ENCODE measurements at places on chromosomes 3 and 15.
A peak's percentile ranks its signal among the peaks of the same experiment; 100 is the strongest.

DNA sequence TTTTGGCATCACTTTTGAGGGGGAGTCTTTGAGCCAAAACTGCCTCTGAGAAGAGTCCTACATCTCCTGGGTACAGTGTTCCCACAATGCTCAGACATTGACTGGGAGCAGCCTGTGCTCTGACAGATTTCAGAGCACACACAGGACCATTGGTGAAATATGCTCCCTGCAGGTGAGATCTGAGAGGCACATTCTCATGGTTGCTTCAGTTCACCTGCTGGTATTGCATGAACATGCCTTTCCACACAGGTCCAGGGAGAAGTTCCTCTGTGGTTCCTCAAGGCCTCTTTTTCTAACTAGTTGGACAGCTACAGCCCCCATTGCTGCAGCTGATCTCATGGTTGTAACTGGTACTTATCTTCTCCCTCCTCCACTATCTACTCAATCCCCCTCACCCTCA is 37.0 kb downstream of the FOXL2 start:
- no peak for DNase-seq

DNA sequence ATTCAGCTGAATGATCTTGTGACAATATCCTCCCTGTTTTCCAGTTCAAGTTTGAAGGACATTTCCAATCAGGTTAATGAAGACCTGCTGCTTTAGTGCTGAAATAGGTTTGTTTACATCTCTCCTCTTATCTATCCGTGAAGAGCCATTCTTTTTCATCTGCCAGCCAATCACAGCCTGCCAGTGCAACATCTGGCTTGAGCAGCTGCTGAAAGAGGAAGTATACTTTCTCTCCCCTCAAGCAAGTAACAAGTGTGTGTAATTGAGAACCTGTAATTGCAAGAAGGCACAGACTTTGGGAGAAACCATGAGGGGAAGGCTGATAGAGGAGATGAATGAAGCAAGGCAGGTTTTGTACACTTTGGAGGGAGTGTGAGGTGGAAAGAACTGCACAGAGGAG is 404.3 kb downstream of the AGBL1 start:
- no peak for DNase-seq

- no peak for DNase-seq
These were observed 29.1 kb downstream of the SLC6A1 start for GRCh38 chr3:11021611-11022011.

- DNase-seq = no peak
These were observed 575.8 kb downstream of the FHIT start for GRCh38 chr3:60675424-60675823.

DNA sequence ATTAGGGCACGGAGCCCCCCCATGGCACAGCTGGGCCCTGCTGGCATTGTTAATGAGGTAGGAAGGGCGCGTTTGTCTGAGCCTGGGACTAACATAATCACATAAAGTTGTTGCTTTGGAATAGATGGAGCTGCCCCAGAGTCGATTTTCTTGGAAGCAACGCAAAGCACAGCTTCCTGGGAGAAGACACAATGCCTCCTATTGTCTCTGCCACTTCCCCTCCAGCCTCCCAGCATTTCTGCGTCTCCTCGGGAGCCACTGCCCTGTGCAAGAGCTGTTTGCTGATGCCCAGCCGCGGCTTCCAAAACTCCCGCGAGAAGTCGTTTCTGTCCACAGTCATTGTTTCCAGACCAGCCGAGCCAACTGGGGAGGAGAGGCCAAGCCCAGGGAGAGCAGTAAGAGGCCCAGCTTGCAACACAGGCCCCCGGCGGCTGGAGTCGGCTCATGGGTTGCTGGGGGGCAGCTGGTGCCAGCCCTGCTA is 18.1 kb upstream of the ALDH1A3 start:
- DNase-seq = no peak

DNA sequence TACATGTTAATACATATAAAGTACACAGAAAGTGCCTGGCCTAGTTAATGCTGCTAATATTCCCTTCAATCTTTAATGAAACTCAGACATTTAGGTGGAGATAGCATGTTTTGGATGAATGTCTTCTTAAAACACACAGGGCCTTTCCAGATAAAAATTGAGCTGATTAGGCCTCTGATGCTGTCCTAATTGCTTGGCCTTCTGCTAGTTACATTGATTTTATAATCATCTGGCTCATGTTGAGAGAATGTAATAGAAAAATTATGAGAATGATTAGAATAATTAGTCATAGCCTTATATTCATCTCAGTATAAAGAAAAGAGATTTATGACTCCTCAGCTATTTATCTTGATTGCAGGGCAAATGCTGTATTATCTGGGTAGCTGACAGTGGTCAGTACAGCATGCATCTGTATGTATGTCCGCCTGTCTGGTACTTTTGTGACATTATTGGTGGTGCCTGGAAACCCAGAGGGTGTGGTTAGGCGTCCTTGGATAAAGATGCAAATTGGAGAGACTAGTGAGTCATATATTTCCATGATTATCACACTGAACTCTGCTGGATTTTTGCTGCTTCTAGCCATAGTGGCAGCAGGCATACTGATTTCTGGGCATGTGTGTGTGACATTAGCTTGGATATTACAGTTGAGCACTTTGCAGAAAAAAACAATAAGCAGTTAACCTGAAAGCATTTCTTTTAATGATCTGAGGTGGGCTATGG is 120.8 kb downstream of the FEZF2 start:
- no peak for DNase-seq

- no peak for DNase-seq
These were observed 286.3 kb upstream of the ROBO2 start for GRCh38 chr3:76753599-76753998.

DNA sequence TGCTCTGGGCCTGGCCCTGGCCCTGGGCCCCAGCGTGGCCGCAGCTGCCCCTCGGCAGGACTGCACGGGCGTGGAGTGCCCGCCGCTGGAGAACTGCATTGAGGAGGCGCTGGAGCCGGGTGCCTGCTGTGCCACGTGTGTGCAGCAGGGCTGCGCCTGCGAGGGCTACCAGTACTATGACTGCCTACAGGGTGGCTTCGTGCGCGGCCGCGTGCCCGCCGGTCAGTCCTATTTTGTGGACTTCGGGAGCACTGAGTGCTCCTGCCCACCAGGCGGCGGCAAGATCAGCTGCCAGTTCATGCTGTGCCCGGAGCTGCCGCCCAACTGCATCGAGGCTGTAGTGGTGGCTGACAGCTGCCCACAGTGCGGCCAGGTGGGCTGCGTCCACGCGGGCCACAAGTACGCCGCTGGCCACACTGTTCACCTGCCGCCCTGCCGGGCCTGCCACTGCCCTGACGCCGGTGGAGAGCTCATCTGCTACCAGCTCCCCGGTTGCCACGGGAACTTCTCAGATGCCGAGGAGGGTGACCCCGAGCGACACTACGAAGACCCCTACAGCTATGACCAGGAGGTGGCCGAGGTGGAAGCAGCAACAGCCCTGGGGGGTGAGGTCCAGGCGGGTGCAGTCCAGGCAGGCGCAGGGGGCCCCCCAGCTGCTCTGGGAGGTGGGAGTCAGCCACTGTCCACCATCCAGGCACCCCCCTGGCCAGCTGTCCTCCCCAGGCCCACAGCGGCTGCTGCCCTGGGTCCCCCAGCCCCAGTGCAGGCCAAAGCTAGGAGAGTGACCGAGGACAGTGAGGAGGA is 21.7 kb downstream of the FBLN2 start:
- no peak for DNase-seq

- DNase-seq = no peak
These were observed 13.4 kb downstream of the SPICE1 start for GRCh38 chr3:113501597-113501996.

DNA sequence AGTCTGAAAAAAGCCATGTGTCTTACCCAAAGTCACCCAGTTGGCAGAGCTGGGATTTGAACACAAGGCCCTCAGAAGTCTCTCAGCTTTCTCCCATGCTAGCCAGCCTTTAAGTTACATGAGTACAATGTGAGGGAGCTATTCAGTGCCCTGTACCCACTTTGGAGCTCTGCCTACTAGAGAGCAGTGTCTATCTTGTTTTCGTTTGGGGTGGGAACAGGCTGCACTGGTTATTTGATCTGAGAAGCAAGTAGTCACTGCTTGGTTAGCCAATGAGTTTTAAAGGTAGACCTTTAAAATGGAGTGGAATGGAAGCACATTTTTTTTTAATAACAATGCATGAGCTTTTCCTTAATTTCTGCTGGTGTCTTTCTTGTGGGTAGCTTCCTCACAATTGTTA is 231.1 kb upstream of the BHLHE40 start:
- DNase-seq = no peak

GRCh38 chr15:88702983-88703382 is 64.2 kb downstream of the ISG20 start:
- no peak for DNase-seq

DNA sequence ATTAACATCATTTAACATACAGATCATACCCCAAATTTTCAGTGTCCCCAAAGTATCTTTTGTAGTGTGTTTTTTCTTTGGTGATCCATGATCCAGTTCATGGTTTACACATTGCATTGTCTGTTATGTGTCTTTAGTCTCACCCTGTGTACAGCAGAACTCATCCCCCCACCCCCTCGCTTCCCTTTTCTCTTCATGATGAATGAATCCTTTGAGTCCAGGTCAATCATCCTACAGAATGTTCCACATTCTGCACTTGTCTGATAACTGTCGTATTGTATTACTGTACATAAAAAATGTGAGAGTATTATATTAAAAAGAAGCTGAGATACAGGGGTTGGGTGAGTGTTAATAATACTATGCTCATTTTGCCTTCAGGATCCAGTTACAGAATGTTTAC is 14.6 kb upstream of the NIT2 start:
- no peak for DNase-seq

- no peak for DNase-seq
These were observed 9.2 kb upstream of the NME9 start for GRCh38 chr3:138338811-138339210.

GRCh38 chr3:177521305-177521704 is 324.0 kb upstream of the TBL1XR1 start:
- DNase-seq = no peak

DNA sequence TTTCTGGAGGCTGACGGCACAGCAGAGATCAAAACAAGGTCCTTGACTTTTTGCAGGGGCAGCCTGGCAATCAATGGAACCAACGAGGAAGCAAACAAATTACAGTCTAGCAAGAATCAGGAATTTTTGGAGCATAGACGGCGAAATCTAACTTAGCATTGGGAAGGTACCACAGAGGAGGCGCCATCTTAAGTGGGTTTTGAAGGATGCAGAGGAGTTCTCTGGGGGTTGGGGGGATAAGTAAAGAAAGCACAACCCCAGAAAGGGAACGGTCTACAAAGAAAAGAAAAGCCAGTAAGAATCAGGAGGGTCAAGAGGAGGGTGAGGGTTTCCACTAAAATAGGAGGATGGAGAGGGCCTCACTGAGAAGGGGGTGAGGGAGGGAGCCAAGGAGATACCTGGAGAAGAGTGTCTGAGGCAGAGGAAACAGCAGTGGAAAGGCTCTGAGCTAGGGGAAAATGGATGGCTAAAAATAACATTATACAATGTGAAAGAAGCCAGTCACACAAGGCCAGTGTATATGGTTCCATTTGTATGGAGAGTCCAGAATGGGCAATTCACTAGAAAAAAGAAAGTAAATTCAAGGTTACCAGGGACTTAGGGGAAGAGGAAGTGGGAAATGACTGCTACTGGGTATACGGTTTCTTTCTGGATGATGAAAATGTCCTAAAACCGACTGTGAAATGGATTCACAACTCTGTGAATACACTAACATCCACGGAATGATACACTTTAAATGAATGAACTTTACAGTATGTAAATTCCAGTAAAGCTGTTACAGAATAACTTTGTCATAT is 25.2 kb upstream of the IQSEC1 start:
- no peak for DNase-seq

- DNase-seq = no peak
These were observed 93.4 kb downstream of the CHCHD4 start for GRCh38 chr3:14031271-14031670.

DNA sequence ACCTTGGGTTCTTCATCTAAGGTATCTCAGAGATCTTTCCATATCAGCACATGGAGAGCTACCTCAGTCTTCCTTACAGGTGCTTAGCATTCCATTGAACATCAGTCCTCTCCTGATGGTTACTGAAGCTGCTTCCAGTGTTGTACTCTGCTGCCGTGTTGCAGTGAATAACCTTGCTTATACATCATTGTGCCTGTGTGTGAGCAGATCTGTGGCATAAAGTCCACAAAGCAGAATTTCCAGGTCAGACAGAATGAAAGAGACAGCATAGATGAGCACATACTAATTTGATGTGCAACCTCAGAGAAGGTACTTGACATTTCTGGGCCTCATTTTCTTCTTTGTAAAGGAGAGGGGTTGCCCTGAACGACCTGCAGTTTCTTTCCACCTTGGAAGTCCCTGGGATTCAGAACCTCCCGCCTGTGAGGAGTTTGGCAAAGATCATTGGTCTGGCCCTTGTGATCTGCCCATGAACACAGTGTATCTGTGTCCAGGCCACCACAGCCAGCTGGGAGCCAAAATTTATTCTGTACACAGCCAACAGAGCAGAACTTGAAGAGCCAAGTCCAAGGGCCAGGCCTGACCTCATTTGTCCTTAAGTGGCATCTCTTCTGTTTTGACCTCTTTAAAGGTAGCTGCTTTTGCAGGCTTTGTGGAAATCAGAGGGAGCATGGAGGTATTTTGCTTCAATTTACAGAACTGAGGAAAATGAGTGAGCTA is 57.2 kb upstream of the SLC7A14 start:
- DNase-seq = no peak

- DNase-seq = no peak
These were observed 25.6 kb downstream of the FEM1B start for GRCh38 chr15:68303134-68303533.

DNA sequence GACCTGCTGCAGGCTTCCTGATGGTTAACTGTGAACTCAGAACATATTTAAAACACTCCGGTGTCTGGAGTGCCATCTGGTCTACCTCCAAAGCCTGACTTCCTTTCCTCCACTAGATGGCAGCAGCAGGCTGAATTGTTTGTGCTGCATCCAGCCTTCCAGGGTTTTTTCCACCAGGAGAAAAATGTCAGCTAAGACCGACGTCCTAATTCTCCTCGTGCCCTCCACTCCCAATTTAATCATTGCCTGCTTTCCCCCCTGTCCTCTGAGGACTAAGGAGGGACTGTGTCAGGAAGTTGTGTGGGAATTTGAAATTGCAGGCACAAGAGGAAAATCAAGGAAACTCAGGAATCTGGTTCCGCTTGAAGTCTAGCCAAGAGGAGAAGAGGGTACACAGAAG is 165.2 kb upstream of the UMPS start:
- peak; percentile 56 for DNase-seq

GRCh38 chr3:280681-281080 is 84.1 kb downstream of the CHL1 start:
- DNase-seq = no peak

DNA sequence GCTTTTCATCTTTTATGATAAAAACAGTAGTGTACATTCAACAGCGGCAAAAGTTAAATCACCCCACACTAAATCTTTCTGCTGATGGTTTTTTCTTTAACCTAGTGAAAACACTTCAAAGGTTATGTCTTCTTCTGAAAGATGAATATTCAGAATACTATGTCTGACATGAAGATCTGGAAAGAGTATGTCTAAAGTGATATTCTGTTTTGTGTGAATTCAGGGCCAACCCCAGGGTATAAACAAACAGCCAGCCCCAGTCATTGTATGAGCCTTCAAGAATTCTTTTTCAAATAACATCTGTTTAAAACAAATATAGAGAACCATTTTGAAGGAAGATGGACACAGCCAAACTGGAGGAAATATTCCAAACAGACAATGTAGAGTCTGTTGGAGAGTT is 581.0 kb upstream of the NAALADL2 start:
- DNase-seq = no peak
